Right cardiac atrium (tissue), 5 donors: ENCODE measurements at places on chromosomes 4 and X. TPM values are rescaled to one million over a fixed set of nuclear protein-coding genes. Genes with fewer than 3 reads are reported as not detected.

GRCh38 chrX:40853004-40853815 is 117.9 kb upstream of the MED14 start:
- DNase-seq: no peak

NIPAL1 gene
- polyA plus RNA-seq: 0.20 TPM

DNA sequence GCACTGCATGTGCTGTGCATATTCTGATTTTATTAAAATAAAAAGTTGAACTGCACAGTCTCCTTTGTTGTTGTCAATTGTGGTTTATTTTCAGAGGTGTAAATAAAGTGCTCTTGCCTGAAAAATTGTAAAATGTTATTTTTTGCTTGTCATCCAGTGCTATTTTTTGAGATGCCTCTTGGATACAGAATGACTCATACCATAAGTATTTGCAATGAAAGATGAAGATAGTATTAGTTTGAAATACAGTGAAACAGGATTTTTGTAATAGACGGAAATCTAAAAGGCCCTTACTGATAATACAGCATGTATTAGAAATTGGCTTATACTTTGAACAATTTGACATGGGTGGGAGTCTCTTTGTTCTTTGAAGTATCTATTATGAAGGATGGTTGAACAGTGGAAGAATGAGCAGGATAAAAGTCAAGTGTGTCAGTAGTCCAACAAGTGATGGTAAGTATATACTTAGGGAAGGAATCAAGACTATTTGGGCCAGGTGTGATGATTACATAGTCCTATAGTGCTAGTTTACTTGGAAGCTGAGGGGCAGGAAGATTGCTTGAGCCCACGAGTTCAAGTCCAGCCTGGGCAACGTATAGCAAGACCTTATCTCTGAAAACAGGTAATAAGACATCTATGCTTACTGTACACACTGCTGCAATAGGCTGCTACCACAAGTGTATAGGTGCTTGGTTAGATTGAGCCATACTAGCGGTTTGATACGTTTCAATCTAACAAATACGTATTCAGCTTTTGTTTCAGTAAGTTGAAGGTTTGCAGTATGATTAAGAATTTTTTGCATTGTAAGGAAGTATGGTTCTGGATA is 16.4 kb downstream of the DDX3X start:
- no peak for DNase-seq

- no peak for DNase-seq
Measured at GRCh38 chrX:24550166-24550565, 85.1 kb downstream of the PDK3 start.

S100G gene
- polyA plus RNA-seq: not detected
